ENCODE measurements at places on chromosomes 1 and 21.

GRCh38 chr1:115448282-115449044 lies 110.4 kb upstream of the NGF start:
- DNase-seq: no peak

DNA sequence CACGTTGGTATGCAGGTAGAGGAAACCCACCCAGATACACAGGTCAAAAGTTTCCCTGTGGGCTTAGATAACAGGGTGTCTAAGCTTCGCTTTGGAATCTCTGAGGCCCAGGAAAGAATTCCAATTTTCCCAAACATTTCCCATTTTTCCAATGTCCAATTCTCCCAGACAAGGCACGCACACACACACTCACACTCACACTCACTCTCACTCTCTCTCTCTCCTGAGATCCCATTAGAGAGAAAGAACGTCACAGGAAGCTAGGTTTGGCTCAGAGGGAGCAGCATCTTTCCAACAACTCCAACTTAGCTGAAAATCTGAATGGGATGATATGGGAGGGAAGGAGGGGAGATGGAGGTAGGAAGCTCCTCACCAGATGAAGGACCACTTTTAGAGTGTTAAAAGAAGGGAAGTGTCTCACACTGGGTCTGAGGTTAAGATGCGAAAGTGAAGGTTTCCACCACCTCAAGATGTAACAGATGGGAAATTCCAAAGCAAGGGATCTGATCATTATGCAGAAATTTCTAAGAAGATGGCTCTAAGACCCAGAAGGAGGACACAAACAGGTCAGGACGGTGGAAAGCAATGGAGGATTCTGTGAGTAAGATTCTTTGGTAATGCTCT lies 63.5 kb downstream of the GNG12 start:
- no peak for DNase-seq

DNA sequence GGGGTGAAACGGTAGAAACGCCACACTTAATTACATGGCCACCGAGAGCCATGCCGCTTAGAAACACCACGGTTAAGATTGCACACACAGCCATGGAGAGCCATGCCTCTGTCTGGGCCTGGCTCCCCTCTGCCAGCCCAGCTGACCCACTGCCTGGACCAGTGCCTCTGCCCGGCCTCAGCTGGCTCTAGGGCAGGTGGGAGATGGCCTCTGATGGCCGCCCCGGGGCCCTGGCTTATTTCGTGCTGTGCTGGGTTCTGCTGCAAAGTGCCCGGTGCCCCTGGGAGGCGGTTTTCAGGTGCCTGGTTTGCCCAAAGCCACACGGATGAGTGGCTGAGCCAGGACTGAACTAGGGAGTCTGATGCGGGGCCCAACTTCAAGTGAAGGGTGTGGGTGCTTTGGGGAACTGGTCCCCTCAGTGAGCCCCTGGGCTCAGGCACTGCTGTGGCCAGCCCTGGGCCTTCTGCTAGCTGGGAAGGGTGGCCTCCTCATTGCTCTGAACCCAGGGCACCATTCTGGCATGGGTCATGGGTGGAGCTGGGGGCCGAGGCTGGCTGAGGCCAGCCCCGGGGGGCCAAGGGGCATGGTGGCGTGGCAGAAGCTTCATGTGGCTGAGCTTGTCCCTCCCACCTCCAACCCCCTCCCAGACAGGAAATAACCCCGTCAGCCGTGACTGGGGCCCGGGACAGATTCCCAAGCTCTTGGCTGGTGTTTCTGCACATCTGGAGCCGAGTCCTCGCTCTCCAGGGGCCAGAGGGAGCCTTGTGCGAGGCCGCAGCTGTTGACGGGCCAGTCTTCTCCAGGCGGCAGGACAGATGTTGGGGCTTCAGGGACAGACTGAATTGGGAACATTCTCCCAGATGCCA lies 1.9 kb upstream of the GPR153 start:
- no peak for DNase-seq

DNA sequence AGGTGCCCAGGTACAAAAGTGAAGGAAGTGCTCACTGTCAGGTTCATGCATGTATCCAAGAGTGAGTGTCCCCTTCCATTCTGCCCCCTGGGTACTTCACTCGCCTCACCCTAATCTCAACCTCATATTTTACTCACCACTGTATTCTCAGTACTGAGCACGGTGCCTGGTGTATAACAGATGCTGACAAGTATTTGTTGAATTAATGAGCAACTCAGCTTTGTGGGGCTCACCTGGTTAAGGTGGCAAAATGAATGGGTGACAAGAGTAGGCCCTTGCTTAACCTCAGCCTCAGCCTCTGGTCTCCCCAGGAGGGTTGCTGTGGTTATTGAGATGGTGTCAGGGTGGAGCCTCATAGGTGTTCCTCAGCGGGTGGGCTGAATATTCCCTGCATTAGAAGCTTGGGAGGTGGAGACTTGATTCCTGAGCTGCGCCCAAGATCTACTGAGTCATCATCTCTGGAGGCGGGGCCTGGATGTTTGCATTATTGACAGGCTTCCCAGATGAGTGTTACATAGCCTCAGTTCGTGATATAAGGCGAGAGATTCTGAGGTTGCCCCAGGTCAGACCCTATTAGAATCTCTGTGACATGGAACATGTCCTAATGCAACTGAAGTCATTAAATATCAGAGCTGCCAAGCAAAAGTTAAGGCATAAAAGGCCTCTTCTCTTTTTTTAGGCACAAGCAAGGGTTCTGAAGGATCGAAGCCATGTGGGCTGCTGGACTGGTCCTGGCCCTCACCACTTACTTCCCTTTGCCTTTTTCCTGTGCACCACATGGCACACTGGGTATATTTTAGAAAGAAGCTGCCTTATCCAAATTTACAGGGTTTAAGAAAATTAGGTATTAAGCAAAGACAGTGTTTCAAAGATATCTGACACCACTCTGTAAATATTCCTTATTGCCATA lies 39.2 kb downstream of the SYT6 start:
- no peak for DNase-seq

- no peak for DNase-seq
Observed at GRCh38 chr1:222754366-222755139, 17.6 kb downstream of the FAM177B start.

DNA sequence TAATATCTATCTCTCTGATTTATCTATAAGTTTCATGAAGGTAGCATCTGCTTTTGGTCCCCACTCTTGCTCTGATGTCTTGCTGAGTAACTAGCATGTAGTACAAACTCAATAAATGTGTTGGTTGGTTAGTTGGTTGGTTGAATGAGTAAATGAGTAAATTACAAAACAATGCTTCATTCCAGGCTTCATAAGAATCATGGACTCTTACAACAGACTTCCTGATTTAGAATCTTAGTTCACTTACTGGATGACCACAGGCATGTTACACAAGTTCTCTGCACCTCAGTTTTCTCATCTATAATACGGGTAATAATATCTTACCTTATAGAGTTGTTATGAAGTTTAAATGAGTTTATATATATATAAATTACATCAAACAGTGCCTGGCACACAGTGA lies 98.6 kb downstream of the ZNF281 start:
- DNase-seq: no peak

DNA sequence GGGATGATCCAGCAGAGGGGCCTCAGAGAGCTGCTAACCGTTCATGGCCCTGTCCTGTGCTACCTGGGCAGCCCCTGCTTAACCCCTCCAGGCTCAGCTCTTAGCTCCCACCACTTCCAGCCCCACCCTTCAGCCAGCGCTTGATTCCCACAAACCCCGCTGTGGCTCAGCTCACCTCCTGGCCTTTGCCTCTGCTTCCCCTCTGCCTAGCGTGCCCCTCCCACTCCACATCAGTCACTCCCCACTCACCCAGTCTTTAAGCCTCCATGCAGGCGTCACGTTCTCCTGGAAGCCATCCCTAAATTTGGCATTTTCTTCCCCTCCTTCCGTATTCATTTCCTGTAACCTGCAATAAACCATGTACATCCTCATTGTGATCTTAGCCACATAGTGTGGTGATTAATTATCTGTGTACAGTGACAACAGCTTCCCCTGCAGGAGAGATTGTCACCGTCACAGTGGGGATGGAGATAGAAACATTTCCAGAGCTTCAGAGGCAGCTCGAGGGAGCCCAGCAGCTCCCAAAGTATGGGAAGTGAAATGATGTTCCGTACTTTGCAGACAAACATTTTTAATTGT lies 65.5 kb downstream of the EPHB2 start:
- no peak for DNase-seq

- DNase-seq: no peak
Observed at GRCh38 chr1:225842074-225842473, 32.1 kb downstream of the EPHX1 start.

DNA sequence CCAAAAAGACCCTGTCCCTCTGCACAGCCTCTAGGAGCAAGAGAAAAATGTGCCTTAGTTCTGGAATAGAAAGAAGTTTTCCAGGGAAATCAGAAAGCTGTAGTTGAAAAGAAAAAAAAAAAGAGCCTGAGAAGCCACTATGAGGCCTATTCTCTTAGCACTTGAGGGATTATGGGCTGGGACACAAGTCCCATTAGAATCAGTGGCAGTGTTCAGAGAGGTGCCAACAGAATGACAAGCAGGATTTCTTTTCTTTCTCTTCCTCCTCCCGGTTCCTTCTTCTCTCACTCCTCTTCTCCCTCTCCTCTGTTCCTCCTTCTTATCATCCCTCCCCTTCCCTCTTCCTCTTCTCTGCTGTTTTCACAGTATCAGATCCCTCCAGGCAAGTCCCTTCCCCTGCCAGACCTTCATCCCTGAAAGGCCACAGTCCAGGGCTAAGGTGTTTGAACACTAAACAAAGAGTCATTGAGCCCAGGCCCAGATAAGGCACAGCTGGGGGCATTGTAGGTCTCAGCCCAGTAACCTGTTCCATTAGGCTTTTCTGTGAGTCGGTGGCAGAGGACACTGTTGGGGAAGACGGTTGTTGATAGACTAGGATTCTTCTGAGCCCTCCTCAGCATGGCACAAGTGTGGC lies 64.7 kb upstream of the LPGAT1 start:
- no peak for DNase-seq

- DNase-seq: no peak
Observed at GRCh38 chr21:33029385-33029921, 3.7 kb downstream of the OLIG2 start.

Data from activated T-helper 1 cell treated with anti-CD3 and anti-CD28 coated beads, Interleukin-2, amount 50 U/mL, for 16 hours (primary cell).